Activated CD4-positive, alpha-beta T cell treated with anti-CD3 and anti-CD28 coated beads, Interleukin-2, Interleukin-4, amounts not matched to agents 100 ng/mL and 50 ng/mL, durations not matched to agents 16 hours and 8 hours (primary cell): ENCODE measurements at places on chromosomes 5 and 9.
A peak's percentile ranks its signal among the peaks of the same experiment; 100 is the strongest.

DNA sequence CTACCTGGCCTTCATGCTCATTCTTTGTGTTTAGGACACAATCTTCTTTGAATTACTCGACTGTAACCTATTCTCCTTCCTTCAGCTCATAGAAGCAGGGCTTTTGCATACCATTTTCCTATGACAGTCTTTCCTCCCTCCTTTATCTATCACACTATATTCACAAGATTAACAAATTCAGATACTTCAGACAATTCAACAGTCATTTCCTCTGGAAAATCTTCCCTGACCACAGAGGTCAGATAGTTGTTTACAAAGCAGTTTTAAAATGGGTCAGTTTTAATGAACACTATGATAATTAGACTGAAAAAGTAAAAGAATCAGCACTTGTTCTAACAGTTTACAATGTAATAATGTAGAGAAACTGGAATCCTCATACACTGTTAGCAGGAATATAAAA, 4.3 kb downstream of the CAAP1 start:
- no peak for DNase-seq

DNA sequence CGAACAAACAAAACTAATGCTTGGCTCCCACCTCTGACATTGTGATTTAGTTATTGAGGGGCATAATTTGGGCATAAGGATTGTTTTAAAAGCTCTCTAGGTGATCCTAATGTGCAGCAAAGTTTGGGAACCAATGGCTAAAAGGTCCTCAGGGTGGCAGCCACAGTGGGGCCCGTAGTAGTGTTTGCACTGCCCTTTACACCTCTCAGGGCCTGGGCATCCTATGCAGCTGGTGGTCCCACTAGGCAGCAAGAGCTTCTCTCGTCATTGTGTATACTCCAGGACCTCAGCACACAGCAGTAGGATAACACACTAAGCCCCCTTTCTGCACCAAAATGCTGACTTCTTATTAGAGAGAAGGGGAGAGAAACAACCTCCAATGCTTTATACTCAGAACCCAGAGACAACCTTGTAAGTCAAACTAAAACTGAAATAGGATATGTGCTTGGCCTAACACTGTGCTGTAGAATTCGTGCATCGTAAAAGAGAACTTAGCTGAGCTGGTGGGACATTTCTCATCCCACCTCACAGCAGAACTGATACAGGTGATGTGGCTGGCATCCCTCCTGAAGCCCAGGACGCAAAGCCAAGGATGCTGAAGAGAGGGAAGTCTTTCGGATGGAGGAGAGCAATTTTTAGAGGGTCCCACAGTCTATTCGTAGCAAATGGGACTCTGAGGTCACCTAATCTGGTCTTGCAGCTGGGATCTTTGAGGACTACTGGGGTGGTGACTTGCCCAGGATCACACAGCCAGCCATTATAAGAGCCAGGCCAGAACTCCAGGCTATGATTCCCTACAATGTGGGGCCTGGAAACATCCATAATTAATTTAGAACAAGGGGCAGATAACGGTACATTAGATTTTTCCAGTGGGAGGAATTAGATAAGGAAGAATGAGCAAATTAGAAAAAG, 1.2 kb downstream of the GLRX start:
- no peak for DNase-seq

- no peak for DNase-seq
These were observed 45.7 kb downstream of the SARDH start for GRCh38 chr9:133692364-133692985.

DNA sequence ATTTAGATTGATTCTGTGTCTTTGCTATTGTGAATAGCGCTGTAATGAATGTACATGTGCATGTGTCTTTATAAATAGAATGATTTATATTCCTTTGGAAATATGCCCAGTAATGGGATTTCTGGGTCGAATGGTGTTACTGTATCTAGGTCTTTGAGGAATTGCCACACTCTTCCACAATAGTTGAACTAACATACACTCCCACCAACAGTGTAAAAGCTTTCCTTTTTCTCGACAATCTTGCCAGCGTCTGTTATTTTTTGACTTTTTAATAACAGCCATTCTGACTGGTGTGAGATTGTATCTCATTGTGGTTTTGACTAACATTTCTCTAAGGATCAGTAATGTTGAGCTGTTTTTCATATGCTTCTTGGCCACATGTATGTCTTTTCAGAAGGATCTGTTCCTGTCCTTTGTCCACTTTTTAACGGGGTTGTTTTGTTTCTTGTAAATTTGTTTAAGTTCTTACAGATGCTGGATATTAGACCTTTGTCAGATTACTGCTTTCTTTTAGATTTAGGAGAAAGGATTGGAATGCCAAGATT, 125.0 kb upstream of the NR5A1 start:
- no peak for DNase-seq

DNA sequence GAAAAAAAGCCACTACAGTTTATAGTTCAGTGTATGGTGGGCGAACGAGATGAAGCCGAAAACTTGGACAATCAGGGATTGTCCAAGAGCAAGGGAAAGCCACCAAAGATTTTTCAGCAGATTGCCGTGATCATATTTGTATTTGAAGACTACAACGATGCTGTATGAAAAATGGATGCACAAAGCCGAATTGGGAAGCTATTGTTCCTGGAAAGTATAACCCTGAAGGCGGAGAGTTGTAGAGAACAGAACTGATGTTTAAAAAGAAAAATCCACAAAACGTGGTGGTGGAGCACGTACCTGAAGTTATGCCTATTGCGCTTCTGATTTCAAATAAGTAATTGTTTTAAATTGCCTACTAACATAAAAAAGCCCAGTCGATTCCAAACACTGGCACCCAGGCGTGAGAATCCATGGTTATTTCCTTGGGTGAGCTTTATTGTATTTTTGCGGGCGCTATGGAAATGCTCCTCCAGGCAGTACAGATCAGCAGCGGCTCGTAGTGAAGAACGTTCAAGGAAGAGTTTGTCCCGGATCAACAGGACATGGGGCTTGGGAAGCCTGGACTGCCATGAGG, 772 bp upstream of the TARS1 start:
- DNase-seq: no peak

GRCh38 chr5:163580516-163580915, 75.1 kb downstream of the MAT2B start:
- DNase-seq: no peak

DNA sequence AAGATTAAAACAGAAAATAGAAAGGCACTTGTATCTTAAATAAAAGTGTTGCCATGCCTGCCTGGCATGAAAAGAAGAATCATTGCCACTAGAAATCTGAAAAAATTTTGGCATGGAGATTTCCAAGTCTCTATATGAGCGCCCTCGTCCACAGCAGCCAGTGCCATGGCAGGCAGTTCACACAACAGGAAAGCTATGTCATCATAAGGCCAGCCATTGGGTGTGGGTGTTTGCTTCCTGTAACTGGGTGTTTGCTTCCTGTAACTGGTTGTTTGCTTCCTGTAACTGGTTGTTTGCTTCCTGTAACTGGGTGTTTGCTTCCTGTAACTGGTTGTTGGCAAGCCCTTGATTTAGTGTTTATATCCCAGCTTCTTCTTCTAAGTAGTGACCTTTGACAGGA, 446.7 kb downstream of the IRX1 start:
- DNase-seq: peak; percentile 9

- peak; percentile 90 for DNase-seq
These were observed 39.6 kb upstream of the TRIM36 start for GRCh38 chr5:115209279-115209678.
